ENCODE measurements at places on chromosomes 1 and 21.

DNA sequence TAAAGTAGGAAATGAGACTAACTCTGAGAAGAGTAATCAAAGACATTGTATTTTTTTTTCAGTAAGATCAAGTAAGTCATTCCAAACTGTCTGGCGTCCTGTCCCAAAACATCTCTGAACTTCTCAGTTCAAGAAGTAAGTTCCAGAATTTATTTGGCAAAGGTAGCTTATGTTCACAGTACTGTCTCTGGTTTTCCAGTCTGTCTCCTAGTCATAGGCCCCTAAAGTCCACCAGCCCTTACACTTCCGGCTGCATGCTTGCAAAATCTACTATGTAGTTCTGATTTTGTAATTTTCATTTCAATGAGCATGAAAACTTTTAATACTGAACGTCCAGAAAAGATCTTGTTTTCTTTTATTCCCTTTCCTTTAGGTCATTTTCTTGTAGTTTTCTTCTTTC lies 61.4 kb upstream of the S1PR1 start:
- DNase-seq = peak; percentile 35

DNA sequence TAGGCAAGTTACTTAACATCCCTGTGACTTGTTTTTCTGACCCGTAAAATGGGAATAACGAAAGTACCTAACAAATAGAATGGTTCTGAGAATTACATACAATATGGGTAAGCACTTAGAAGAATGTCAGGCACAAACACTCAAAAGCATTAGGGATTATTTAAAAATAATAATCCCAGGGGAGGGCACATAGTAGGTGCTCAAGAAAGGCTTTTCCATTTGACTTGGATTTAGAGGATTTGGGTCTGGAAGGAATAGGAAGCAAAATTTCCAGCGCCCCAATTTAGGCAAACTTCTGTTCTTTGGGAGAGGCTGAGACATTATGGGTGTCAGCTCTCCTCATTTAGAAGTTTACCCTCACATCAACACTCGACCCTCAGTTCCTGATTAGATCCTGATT lies 115.5 kb downstream of the SYF2 start:
- DNase-seq = no peak

DNA sequence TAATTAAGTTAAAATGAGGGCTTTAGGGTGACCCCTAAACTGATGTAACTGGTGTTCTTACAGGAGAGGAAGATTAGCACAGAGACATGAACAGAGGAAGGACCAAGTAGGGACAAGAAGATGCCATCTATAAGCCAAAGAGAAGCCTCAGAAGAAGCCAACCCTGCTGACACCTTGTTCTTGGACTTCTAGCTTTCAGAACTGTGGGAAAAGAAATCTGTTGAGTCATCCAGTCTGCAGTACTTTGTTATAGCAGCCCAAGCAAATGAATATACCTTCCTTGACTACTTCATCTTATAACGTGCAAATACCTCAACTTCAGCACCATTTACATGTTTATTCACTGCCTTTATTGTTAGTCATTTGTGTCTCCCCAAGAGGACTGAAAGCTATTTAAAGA lies 3.4 kb downstream of the ZBTB21 start:
- peak; percentile 15 for DNase-seq

DNA sequence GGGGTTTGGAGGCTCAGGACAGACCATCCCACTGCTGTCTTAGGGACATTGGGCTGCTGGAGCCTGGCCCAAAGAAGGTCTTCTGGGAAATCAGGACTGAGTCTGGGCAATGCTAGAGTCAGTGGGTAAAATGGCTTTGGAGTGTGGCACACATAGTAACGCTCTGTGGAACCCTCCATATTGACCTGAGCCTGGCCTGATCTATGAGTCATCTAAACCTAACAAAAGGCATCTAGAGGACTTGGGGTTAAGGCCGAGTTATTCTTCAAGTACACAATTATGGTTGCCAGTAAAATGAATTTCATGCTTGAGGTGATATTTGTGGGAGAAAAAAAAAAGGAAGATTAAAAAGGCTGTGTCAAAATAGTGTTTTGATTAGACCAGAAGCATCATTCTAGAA lies 77.7 kb downstream of the ST6GALNAC5 start:
- no peak for DNase-seq

DNA sequence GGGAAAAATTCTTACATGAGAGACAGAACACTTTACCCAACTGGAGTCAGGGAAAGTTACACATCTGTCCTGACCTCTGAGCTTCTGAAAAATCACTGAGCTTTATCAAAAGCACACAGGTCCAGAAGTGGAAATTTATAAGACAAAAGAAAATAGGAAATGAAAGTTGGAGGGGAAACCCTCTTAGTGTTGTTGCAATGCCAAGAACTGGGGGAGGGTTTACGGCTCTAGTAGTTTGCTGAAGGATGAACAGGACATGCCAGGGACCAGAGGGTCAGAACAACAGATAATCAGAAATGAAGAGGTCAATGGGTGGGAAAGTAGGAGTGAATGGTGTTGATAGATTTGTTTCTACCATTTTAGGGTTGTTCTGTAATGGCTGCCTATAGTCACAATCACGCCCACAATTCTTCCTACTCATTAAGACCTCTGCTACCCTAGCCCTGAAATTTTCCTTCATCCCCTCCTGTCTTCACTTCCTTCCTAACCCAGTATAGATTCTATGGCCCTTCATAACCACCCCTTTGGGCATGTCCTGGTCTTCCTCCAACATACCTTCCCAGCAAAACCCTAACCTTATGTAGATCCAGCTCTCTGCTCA lies 30.3 kb upstream of the FMOD start:
- no peak for DNase-seq

- no peak for DNase-seq
Observed at GRCh38 chr21:26550326-26550725, 22.8 kb downstream of the CYYR1 start.

- DNase-seq = peak; percentile 46
Observed at GRCh38 chr1:153663211-153663610, 4.7 kb downstream of the SNAPIN start.

- no peak for DNase-seq
Observed at GRCh38 chr1:163820226-163820625, 498.5 kb downstream of the NUF2 start.

DNA sequence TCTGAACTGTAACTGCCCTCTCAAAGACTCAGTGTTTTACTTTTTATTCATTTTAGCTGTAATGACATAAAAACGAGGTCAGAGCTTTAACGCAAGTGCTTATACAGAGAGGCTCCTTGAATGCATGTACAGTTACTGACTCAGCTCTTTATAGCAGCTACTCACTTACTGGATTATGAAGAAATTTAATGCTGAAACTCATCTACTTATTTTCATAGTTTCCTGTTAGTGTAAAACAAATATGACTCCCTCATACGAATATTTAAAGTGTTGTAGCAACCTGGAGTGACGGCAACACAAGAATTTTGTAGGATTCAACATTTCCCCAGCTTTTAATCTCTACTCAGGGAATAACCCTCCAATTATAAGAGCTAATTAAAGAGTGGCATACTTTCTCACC lies 32.7 kb downstream of the ADSS2 start:
- DNase-seq = no peak

GRCh38 chr1:31704271-31705079 lies 658 bp upstream of the COL16A1 start:
- peak; percentile 80 for DNase-seq

- peak; percentile 80 for DNase-seq
Observed at GRCh38 chr21:35136586-35137219, 87.6 kb upstream of the RUNX1 start.

DNA sequence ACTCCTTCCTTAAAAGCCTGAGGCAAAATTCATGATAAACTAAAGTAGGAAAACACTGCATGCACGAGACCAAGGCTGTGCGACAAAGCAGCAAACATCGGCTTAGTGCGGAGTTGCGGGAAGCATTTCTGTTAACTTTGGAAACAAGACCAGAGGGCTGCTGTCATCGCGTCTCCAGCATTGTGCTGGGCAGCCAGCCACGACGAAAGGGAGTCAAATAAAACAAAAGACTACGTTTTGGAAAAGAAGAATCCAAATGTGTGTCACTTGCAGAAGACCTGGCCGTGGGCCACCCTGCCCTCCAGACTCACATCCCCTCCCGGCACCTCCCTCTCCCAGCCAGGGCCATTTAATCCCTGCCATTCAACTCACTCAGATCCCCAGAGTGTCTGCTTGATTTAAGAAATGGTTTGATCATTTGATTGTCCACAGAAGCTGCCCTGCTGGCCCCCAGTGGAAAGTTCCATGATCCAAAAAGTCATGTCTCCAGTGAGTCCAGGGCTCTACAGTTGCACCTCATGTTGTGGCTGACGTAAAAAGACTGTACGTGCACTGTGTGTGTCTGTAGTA lies 2.4 kb upstream of the KRTAP10-11 start:
- no peak for DNase-seq

DNA sequence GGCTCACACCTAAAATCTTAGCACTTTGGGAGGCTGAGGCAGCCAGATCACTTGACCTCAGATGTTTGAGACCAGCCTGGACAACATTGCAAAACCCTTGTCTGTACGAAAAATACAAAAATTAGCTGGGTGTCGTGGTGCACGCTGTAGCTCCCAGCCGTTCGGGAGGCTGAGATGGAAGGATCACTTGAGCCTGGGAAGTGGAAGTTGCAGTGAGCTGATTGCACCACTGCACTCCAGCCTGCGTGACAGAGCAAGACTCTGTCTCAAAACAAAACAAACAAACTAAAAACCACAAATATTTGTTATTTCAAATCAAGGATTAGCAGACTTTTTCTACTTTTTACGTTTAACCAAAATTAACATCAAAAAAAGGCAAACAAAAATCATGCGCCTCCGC lies 31.3 kb downstream of the INKA2 start:
- peak; percentile 81 for DNase-seq

DNA sequence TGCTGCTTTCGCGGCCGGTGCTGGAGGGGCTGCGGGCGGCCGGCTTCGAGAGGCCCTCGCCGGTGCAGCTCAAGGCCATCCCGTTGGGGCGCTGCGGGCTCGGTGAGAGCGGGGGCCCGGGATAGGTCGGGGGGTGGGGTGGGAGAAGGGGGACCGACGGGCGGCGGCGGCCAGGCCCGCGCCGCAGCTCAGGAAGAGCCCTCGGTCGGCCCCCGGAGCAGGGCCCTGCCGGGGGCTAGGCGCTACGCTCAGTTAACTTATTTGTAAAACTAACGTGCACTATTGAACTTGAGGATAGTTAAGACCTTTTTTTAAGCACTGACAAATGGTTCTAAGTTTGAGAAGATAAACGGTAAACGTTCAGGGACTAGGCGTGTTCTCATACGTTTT lies 418 bp downstream of the DDX20 start:
- DNase-seq = no peak

DNA sequence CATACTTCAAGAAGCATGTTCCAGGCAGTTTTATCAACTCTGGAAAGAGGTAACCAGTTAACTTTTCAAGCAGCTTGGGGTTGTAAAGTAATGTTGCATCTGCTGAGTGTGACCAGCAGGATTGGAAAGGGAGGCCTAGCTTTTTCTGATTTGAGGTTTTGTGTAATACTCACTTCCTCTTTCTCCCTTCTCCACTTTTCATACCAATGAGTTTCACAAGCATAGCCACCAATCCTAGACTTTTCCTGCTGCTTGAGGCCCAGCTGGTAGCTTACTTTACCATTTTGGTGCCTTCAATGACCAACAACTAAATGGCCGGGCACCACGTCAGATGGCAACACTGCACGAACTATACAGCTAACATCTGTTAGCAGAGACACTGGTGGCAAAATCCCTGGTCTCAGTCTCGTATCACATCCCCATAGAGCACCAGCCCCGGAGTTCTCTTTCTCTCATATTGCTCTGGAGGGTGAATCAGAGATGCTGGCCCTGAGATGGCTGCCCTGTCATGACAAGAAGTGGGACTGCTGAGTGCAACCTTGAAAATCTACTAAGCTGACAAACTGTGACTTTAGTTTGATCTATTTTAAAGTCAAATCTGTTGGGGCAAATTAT lies 14.8 kb upstream of the GPR88 start:
- DNase-seq = peak; percentile 24

DNA sequence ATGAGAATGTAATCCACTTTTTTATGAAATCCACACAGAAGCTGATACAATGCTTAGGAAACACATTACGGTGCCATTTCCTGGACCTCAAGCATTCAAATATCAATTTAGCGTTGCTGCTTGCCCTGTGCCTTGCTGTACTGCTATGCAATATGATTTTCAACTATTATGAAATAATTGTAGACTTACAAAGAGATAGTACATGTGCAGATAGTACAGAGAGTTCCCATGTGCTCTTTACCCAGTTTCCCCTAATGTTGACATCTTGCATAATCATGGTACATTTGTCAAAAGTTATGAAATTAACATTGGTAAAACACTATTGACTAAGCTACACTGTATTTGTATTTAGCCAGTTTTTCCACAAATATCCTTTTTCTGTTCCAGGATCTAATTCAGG lies 37.7 kb upstream of the PTBP2 start:
- no peak for DNase-seq

Measured in EH (cell line).